Caco-2 (cell line): ENCODE measurements at places on chromosomes 7 and 10. TPM values are rescaled to one million over a fixed set of nuclear protein-coding genes. Genes with fewer than 3 reads are reported as not detected.

Gene CCDC172
- not detected in 2 replicates for total RNA-seq

GRCh38 chr7:1533547-1534329, 3.2 kb downstream of the MAFK start:
- H3K4me1 ChIP-seq, result peaks cover 55% of the 10 kb centered on the region
- DNase-seq, result no peak
- no peaks in the 10 kb centered on the region; the same call in 1 of the 2 replicates for H3K36me3 ChIP-seq
- peak overlapping the region; percentile 95 for H3K27ac ChIP-seq
- H3K27me3 ChIP-seq, result no peaks in the 10 kb centered on the region

DNA sequence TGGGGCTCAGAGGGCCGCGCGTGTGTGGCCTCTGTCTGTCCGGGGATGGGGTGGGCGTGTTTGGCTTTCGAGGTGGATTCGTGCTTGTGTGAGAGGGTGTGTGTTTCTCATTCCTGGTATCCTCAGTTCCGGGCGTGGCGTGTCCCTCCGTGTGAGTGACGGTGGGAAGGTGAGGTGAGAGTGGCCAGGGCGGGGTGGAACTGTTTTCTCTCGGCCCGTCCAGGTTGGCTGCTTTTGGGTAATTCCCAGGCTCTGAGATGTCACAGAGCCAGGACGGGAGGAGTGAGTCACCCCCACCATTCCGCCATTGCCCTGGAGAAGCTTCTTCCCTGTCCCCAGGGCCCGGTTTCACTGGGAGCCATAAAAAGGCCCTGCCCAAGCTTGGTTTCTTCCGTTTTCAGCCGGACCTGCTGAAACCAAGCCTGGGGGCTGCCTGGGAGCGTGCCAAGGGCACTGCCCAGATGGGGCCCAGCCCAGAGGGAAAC, 21.3 kb upstream of the CLDN4 start:
- no peak overlapping the region for H3K4me3 ChIP-seq
- H3K27ac ChIP-seq, result peak overlapping the region; percentile 64
- no peaks in the 10 kb centered on the region for H3K36me3 ChIP-seq
- no peak for DNase-seq
- H3K4me1 ChIP-seq, result peaks cover 5% of the 10 kb centered on the region; the same call in 1 of the 2 replicates

DNA sequence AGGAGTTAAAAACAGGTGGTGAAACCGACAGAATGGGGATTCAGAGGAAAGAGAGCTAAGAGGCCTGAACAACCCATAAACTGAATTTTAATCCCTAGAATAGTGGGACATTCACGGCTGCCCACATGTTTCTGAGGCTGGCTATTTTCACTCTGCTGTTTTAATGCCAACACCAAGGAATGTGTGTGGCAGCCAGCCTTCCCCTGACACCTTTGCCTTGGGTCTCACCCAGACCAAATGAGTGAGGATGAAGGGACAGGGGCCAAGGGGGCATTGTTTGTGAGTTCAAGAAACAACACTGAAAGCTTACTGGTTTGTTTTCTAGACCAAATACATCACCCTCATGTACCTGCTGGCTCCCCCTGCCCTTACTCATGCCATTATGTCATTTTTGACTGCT, 164.3 kb downstream of the JAZF1 start:
- no peak for DNase-seq
- H3K36me3 ChIP-seq, result no peaks in the 10 kb centered on the region
- no peak overlapping the region for H3K27ac ChIP-seq
- H3K4me1 ChIP-seq, result peaks cover 3% of the 10 kb centered on the region; the same call in 1 of the 2 replicates
- H3K27me3 ChIP-seq, result no peaks in the 10 kb centered on the region; the same call in 1 of the 2 replicates
- no peak overlapping the region for H3K4me3 ChIP-seq

DNA sequence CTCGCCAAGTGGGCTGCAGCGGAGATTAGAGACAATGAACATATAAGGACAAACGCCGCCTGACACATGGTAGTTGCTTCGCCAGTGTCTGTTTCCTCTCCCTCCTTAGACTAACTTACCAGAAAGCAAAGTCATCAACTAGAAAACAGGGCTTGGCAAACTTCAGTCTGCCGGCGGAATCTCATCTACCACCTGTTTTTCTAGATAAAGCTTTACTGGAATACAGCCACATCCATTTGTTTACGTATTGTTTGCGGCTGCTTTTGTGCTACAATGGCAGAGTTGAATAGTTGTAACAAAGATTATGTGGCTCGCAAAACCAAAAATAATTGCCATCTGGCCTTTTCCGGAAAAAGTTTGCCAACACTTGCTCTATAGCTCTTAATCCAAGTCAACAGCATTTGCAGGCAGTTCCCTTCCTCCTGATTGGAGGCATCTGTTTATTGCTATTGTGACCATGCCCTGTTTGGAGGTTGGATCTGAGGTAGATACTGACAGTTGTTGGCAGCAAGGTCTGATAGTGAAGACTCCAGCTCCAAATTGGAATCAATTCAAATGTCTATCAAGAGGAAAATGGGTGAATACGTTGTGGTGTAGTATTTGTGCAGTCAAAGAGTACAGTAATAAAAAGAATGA, 260.6 kb downstream of the POU6F2 start:
- no peaks in the 10 kb centered on the region for H3K36me3 ChIP-seq
- H3K4me3 ChIP-seq, result no peak overlapping the region
- peaks cover 1% of the 10 kb centered on the region; the same call in 1 of the 2 replicates for H3K27me3 ChIP-seq
- no peak for DNase-seq
- 0 out of 2 replicates have a peak, but pooled peaks cover 5% of the 10 kb centered on the region for H3K4me1 ChIP-seq

DNA sequence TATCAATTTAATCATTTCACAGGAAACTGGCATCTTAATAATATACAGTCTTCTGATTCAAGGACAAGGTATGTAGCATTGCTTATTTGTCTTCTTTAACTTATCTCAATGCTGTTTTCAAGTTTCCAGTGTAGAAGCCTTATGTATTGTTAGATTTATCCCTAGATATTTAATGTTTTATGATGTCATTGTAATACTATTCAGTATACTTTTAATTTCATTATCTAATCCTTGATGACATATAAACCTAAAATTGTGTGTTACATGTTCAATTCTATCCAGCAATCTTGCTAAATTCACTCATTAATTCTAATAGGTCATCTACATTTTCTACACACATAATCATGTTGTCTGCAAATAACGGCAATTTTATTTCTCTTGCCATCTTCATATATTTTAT, 126.3 kb upstream of the SEC61G start:
- no peak overlapping the region for H3K27ac ChIP-seq
- no peak for DNase-seq
- H3K4me1 ChIP-seq, result peaks cover 34% of the 10 kb centered on the region
- H3K36me3 ChIP-seq, result no peaks in the 10 kb centered on the region
- H3K4me3 ChIP-seq, result no peak overlapping the region
- H3K27me3 ChIP-seq, result no peaks in the 10 kb centered on the region

- no peaks in the 10 kb centered on the region for H3K27me3 ChIP-seq
- DNase-seq, result no peak
- no peak overlapping the region for H3K27ac ChIP-seq
- no peaks in the 10 kb centered on the region for H3K36me3 ChIP-seq
- H3K4me1 ChIP-seq, result peaks cover 9% of the 10 kb centered on the region; the same call in 1 of the 2 replicates
- no peak overlapping the region for H3K4me3 ChIP-seq
Observed at GRCh38 chr7:18019555-18019954, 8.1 kb downstream of the PRPS1L1 start.

DNA sequence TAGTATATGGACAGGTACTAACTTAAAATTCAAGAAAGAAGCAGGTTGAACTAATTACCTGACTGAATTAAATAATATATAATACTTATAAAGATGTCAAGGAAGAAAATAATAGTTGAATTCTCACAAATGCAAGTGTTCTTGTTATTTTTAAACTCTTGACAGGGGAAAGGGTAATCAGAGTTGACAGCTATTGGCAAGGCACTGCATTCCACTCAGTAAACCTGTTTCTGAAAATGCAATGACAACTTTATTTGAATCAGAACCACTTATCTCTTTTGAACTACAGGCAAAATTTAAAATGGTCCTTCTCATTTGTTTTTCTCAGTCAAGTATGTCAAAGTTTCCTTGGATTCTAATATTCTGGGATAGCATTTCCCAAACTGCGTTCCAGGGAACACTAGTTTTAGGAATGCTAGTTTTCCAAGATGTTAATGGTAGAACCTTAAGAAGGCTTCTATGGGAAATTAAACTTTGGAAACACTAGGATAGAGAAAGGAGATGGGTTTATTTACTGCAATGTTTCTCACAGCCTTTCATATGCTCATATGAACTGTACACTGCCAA, 103.7 kb upstream of the LRRN3 start:
- no peaks in the 10 kb centered on the region for H3K27me3 ChIP-seq
- no peaks in the 10 kb centered on the region for H3K4me1 ChIP-seq
- H3K36me3 ChIP-seq, result no peaks in the 10 kb centered on the region
- no peak overlapping the region for H3K27ac ChIP-seq
- no peak for DNase-seq

DNA sequence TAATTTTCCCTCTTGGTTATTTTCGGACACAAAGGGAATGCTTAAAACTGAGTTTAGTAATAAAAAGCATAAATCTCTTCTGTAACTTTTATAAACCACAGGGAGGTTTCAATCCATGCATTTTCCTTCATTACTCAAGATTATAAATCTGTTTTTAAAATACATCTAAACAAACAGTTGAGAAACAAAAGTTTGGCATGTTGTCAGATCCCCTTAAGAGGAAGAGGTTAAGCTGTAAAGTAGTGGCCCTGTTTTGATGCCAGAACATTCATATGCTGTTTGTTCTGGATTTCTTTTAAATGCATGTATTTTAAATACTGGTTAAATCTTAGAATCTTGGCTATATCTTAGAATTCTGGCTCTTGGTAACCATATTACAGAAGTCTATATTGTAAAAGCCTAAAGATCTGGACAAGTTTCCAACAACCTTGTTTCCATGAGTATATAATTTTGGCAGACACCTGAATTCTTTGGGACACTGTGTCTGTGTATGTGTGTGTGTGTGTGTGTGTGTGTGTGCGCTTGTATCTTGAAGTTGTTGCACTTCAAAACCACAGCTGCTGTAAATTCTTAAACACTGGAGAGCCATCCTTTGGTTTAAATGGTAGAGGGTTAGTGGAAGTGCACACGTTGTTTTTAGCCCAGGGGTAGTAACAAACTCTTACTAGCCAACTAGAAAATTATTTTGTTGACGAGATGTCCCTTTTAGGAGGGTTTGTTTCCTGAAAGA, 6.8 kb upstream of the SEMA4G start:
- DNase-seq, result no peak
- no peak overlapping the region for H3K4me3 ChIP-seq
- H3K27me3 ChIP-seq, result no peaks in the 10 kb centered on the region
- no peaks in the 10 kb centered on the region for H3K4me1 ChIP-seq
- peaks cover 1% of the 10 kb centered on the region for H3K36me3 ChIP-seq
- H3K27ac ChIP-seq, result no peak overlapping the region

- no peaks in the 10 kb centered on the region for H3K27me3 ChIP-seq
- H3K4me3 ChIP-seq, result no peak overlapping the region
- DNase-seq, result peak; percentile 58
- no peaks in the 10 kb centered on the region for H3K4me1 ChIP-seq
- no peaks in the 10 kb centered on the region for H3K36me3 ChIP-seq
- no peak overlapping the region for H3K27ac ChIP-seq
Observed at GRCh38 chr7:116180302-116180701, 30.0 kb upstream of the TES start.
